ENCODE measurements at places on chromosomes 13 and 19.

DNA sequence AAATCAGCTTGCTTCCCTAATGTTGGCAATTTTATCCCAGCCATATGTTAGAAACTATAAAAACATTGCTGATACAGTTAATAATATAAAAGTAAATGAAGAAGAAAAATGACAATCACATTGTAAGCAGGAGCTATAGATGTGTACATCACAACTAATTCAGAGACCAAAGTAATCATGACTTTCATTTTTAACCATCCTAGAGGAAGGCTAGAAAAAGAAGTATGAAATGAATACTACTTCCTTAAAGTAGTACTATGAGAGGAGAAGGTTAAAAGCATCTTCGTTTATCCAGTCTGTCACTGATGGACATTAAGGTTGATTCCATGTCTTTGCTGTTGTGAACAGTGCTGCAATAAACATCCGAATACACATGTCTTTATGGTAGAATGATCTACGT is 135.5 kb downstream of the IRS2 start:
- DNase-seq: no peak

- no peak for DNase-seq
These were observed 462.5 kb upstream of the KLF12 start for GRCh38 chr13:74596691-74597090.

GRCh38 chr19:35757231-35757748 is 461 bp upstream of the HSPB6 start:
- DNase-seq: peak; percentile 96

- peak; percentile 73 for DNase-seq
These were observed 645 bp downstream of the UBL3 start for GRCh38 chr13:29849731-29850212.

GRCh38 chr13:109737606-109738005 is 48.8 kb downstream of the IRS2 start:
- no peak for DNase-seq

DNA sequence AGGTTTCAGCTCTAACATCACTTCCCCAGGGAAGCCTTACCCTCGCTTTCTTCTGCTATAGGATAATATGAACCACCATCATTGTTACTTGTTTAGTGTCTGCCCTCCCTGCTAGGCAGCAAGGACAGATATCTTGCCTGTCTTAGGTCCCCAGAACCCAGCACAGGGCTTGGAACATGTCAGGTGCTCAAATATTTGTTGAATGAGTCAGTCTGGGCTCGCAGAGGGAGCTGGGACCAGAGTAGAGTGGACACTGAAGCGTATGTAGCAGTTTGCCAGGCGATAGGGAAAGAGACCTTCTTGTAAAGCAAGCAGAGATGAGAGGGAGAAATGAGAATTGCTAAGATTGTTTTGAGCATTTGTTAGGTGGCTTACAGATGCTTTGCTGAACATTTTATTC is 11.7 kb downstream of the BCKDHA start:
- DNase-seq: no peak

DNA sequence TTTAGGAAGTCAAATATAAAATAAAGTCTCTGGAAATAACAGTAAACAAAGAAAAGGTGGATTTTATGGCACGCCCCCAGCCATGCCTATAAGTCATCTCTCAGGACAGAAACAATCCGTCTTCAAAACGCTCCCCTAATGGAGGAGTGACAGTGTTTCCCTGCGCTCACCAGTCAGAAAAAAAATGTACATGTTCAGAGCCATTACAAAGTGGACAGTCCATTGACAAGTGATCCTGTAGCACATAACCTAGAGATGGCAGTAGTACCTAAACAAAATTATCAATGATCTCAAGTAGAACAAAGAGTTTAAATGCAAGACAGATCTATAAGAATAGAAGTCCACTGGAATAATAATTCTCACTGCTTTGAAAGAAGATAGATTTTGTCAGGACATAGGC is 891.7 kb upstream of the MIR17HG start:
- no peak for DNase-seq

- DNase-seq: no peak
These were observed 549.5 kb upstream of the ARGLU1 start for GRCh38 chr13:107117327-107118012.

DNA sequence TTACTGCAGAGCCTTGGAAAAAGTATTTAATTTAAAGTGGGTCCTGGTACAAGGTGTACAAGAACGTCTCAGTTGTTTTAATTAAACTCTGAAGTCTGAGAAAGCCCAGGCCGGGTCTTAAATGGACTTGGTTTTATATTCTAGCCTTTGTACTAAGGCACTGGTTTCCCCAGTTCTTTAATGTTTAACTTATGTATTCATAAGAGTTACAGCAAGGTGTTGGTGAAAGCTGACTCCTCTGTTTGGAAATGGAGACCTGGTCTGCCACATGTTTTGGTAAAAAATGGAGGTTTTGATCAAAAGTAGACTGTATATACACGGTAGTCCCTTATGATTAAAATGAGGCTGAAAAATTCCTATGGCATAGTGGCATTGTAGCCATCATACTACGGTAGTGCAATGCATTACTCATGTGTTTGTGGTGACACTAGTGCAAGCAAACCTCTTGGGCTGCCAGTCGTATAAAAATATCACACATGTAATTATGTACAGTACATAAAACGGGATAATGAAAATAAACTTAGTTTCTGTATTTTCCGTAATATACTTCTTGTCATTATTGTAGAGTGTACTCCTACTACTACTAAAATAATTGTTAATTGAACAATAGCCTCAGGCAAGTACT is 883.4 kb upstream of the SPRY2 start:
- DNase-seq: no peak

DNA sequence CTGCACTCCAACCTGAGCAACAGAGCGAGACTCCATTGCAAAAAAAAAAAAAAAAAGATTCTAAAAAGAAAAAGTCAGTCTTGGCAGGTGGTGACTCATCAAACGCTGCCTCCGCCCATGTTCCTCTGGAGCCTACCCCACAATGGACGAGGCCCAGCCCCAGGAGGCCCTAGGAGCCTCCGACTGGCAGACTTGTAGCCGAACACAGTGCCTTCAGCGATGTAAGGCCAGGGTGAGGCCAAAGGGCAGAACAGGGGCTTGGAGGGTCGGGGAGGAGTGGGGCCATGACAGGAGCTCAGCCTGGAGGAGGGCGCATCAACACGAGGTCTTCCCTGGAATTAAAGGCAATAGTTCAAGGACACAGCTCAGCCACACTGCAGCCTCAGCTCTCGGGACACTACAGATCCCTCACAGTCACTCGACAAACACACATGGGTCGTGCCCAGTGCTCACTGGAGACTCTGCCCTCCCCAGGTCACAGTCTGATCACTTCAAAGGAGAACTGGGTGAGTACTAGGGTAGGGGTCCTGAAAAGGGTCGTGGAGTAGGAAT is 5.1 kb downstream of the USE1 start:
- no peak for DNase-seq

DNA sequence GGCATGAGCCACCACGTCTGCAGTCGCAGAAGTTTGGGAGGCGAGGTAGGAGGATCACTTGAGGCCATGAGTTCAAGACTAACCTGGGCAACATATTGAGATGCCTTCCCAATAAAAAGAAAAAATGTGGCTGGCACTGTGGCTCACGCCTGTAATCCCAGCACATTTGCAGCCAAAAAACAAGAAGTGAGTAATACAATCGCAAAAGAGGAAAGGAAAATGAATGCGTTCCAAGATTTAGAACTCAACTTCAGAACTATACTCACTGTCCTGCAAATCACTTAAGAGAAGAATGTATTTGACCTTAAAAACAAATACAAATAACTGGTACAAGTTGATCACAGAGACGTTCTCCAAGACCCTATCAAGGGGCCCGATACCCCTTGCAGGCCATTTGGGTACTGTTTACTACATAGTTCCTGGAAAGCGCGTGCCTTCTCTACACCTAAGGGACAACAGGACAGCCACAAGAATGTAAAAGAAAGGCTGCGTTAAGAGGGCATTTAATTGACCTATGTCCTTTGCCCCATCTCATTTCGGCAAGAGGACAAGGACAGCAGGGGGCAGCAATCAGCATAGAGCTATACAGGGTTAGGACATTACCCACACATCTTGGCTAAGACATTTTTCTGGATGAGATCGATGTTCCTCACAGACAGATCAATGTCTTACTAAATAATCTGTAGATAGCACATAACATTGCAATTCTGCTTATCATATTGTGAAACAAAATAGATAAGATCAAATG is 41.3 kb downstream of the FLT3 start:
- DNase-seq: no peak

DNA sequence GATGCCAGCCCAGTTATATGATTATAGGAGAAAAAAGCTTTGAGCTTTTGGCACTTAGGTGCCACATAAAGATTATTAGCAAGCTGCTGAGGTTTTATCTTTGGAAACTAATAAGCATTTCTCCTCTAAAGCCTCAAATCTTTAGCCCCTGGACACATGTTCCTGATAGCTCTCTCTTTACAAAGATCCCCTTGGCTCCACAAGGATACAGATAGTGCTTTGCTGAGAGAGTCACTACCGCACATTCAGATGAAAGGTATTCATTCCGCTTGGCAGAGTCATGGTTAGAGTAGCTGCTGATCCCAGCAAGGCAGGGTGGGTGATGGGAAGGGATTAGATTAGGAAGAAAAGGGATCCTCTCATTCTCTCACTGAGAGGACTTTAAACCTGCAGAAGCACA is 28.2 kb upstream of the PSG7 start:
- DNase-seq: no peak

DNA sequence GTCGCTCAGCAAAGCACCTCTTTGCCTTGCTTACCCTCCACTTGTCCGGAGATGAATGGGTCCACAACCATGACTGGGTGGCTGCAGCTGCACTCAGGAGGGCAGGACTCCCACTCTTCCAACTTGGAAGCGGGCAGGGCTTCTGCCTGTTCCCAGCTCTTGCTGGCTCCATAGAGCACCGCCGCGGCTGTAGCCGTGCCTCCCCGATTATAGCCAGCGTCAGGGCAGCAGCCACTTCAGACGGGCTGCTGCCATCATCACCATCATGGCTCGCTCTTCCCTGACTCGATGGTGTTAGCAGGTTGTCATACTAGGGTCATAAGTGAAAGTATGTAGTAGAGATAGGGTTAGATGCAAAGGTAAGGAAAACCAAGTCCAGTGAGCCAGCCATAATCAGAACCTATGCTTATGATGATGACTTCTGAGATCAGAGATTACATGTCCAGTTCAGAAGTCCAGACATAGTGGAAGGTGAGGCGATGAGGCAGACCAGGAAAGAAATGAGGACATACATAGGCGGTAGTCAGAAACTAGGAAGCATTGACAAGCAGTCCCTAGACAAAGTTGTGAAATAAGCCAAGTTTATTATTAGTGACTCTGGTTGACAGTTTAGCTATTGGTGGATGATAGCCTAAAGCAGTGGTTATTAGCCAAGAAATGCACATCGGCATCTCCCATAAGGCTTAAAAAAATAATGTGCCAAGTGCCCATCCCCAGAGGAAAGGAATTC is 4.4 kb upstream of the INTS6 start:
- no peak for DNase-seq

DNA sequence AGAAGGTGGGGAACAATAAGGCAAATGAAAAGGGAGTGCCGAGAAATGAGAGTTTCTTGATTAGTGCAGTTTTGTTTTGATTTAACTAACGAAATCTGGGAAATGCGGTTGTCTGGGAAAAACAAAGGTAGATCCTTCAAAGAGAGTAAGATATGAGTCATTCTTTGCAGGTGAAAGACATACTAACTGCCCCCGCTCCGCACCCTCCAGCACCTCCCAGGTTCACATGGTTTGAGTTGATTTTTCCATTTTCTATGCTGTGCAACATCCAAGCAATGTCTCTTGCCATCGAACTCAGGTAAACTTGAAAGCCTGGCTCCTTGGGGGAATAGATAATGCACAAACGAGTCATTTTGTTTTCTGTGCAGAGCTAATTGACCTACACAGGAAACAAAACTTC is 84.1 kb upstream of the KLF12 start:
- DNase-seq: no peak

All from left hindlimb (tissue), 1 donor.